Activated gamma-delta T cell (primary cell): ENCODE measurements at places on chromosomes 2 and 18.

- no peak for DNase-seq
These were observed 3.7 kb upstream of the SOCS6 start for GRCh38 chr18:70284976-70285620.

- DNase-seq: no peak
These were observed 1410.4 kb upstream of the ZEB2 start for GRCh38 chr2:145930318-145930717.

DNA sequence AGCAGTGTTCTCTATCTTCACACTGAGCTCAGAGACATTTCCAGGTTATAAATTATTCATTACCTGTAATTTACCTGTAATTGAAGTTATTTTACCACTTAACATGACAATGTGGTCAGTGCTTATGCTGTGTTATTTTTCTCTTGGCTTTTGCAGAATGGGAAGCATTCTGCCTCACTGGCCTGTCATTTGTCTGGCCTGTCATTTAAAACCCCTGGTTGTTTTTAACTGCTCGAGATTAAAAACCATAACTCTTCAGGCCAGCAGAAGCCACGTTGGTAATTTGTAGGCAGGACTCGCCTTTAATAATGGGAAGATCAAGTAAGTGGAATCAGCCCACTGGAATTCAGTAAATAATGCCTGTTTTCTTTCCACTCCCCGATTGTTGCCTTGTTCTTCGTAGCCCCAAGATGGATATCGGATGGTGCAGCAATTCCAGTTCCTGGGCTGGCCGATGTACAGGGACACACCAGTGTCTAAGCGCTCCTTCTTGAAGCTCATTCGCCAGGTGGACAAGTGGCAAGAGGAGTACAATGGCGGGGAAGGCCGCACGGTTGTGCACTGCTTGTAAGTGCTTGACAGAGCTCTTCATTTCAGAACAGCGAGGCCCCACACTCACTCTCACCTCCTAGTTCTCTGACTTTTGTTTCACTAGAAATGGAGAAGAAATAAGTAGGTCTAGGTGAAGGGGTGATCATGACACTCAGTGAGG is 222.4 kb upstream of the RAB12 start:
- no peak for DNase-seq

DNA sequence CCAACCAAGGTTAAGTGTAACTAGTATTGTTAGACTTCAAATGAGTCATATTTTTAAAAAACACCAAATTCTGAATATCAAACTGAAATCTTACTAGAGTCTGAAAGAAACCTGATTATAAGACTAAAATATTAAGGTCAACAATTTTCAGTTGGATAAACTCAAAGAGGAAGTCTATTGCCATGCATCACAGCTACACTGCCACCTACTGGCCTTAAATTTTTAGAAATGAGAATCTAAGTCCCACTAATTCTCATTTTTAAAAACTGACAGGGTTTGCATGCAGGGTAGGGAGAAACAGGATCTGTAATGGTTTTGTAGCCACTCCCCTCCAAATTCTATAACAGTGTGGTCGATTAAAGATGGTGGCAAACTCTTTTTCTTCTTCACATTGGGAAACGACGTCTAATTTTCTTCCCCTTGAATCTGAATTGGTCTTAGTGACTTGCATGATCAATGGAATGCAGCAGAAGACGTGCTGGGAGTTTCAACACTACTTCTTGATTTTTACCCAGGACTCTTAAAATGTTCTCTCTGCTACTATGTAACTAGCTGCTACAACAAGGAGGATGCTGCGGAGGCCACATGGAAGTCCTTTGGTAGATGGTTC is 176.1 kb upstream of the SESTD1 start:
- DNase-seq: no peak

- no peak for DNase-seq
These were observed 44.0 kb downstream of the ASAP2 start for GRCh38 chr2:9250498-9251153.

DNA sequence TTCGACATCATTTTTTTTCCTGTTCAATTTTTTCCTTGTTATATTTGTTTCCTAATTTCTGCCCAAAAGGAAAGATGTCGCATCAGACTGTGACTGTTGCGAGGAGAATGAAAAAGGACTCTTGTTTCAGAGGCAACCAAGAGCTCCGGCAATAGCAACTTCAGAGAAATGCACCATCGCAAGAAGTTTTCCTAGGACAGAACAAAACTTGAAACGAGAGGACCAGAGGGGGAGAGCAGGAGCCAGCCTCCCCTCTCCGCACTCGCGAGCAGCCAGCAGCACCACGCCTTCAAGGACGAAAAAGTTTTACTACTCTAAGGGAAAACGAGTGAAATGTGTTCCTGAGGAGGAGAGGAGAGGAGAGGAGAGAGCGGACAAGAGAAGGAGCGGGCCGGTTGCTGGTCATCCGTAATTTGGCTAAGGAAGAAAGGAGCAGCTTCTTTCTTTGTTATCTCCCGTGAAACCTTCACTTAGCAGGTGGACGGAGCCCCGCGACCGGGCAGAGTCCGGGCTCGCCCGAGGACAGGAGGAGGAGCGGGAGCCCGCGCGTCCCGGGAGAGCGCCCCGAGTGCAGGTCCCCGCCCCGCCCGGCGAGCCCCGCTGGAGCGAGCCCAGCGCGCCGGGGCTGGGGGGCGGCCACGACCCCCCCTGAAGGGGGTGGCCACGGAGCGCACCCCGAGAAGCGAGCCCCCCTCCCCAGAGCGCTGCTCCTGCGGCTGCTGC is 744 bp downstream of the POU3F3 start:
- DNase-seq: no peak

DNA sequence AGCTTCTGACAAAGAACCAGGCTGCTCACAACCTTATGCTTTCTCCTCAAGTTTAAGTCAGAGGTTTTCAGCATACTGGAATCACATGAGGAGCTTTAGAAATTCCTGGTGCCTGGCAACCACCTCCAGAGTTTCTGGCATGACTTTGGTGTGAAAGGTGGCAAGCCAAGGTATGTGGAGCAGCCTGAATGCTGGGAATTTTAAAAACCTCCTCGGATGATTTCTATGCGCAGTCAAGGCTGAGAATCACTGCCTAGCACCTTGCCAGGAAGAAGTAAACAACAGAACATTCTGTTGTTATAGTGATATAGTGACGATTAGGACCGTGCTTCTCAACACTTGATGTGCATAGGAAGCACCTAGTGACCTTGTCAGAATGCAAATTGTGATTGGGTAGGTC is 11.7 kb downstream of the CCBE1 start:
- no peak for DNase-seq

DNA sequence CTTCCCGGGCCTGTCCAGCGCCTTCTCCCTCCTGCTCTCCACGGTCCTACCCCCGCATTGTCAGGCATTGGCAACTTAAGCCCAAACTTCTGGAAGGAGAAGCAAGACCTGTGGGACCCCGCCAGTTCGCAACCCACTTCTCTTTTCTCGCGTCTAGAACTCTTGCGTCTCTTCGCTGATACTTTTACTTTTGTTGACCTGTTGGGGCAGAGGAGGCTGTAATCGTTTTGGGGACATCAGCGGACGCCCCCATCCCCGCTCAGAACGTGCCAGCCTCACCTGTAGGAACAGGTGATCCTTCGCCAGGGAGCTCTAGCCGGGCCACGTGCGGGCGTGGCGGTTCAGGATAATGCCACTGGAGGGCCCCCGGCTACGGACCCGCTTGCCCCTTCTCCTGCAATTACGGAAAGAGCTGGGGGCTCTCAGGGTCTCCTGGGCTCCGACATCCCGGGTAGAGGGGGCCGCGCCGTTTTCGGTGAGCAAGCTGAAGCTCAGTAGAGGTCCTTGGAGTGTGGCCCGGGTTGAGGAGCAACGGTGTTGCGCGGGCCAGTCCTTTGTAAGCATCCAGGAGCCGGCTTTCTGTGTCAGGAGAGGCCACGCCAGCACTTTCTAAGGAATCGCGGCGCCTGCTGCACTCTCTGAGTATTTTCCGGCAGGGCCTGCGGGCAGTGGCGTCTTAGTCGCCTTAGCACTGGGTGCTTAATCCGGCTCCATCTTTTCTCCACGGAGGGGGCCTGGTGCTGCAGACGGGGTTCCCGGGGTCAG is 1.6 kb downstream of the MTCL1 start:
- DNase-seq: no peak

DNA sequence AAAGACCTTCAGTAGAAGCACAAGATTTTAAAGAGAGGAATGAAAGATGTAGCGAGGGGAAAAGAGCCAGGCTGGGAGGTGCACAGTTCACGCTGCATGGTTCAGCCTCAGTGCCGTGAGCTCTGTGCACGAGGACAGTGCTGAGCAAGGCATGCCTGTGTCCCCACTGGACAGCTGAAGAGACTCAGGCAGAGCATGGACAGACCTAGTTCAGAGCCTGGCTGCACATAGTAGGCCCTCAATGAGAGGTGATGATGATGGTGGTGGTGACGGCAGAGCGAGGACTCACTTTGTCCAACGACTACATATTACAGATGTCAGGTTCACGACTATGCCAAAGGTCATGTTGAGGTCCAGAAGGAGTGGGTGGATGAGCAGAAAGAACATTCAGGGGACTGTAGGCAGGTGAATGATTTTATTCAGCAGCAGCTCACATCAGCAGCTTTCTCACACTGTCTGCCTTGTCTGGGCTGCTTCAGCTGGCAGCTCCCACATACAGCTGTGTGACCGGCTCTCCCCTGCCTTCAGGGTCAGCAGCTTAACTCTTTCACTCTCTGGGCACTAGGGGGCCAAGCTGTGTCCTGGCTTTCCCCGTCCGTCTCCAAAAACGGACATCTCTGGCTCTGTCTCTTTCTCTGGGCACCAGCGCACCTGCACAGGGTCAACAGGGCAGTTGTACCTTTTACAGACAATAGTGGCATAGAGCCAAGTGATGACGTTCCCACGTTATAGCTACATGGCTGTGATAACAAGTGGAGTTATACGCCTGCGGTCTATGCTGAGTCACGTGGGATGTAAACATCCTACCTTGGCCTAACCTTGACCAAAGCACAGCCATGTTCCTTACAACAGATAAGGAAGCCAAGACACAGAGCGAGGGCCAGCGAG is 128.8 kb upstream of the MSH6 start:
- no peak for DNase-seq

GRCh38 chr18:71079606-71080005 is 790.8 kb downstream of the SOCS6 start:
- DNase-seq: no peak

- DNase-seq: no peak
These were observed 81.7 kb upstream of the CAPN13 start for GRCh38 chr2:30888852-30889409.

- DNase-seq: no peak
These were observed 343.1 kb downstream of the CELF4 start for GRCh38 chr18:37222354-37222998.

- DNase-seq: no peak
These were observed 35.5 kb downstream of the EML6 start for GRCh38 chr2:54758951-54759350.

DNA sequence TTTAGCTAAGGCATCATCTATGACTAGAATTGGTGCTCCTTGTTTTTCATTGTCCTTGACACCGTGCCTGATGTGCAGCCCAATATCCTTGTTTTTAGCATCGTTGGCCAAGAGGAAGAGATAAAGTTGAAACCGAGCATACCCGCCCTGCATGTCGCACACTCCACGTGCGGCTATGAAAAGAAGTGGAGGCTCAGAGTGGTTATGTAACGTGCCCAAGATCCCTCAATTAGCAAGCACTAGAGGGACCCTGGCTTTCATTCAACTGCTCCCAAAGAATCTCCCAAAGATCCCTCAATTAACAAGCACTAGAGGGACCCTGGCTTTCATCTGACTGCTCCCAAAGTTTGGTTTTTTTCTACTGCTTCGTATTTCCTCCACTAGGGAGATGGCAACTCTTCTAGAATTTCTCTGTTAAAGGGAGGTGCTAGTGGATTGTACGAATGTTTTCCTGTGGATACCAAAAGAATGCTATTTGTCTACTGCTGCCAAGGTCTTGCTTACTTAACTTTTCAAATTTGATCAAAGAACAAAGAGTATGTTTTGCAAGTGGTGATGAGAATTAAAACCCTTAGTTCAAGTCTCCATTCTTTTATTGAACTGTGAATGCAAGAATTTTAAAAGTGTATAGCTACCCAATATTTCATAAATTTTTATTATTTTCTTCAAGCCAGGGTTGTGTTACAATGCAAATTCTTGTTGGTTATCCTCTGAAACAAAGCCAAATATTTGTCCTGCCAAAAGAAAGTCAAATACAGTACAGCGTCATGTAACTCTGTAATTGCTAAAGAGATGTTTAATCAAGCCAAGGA is 92.1 kb downstream of the AOX1 start:
- no peak for DNase-seq

DNA sequence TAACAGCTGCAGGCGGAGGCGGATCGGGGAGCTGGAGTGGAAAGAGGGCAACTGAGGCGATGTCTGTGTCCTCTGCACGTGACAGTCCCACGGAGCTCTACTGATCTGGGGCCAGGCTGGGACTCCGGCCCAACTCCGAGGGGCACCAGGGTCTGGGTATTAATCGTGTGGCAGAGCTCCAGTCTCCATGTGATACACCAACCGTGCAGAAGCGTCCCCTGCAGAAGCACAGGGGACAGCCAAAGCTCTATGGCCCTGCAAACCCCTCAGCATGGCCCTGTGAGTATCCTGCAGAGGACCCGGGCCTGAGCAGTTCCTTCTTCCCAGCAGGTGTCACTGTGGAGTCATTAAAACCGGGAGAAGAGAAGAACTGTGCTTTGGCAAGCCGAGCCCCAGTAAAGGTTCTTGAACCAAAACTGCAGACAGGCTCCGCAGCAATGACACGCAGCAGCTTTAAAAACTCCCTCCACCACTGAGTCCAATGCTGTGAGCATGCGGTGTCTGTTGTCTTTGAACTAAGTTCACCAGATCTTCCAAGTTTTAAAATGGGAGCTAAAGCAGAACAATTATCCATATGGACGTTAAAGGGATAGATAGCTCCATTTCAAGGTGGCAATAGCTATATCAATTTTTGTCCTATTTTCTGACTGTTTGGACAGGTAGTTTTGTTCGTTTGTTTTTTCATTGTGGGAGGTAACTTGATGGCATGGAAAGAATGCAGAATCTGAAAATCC is 79.4 kb downstream of the TMEM182 start:
- DNase-seq: no peak

GRCh38 chr2:61786876-61787275 is 67.0 kb downstream of the FAM161A start:
- no peak for DNase-seq

DNA sequence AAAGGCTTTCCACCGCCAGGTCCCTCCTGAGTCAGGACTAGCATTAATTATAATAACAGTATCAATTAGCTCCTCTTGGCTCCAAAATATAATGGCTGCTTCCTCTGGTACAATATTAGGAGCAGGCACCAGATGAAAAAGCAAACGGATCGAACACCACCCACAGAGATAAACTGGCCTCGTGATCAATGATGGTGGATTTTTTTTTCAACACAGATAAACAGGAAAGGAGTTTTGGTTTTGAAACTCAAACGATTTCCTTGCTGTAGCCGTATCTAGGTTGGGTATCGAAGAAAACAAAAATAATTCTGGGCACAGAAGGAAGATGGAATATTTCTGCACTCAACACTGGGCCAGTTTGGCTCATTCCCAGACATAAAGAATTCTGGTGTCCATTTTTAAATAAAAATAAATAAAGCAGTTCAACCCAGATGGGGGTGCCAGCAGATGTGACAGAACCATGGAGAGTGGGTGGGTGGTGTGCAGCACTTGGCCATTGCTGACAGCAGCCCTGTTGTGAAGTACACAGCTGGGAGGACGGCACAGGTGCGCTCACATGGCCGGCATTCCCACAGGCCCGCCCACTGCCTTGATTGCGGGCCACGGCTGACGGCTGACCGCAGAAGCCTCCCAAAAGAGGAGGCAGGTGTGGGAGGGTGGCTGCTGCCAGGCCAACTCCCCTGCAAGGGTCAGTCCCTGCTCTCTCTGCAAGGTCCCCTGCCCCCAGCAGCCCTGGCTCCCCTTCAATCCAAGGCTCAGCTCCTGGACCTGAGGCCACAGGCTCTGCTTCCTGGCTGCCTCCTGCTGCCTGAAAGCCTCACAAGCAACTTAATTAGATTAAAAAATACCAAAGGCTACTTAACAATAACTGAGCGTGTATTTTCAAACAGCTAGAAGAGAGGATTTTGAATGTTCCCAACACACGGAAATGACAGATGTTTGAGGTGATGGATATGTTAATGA is 351.9 kb upstream of the ID2 start:
- no peak for DNase-seq
